ENCODE measurements at places on chromosomes 2 and 18. TPM values are rescaled to one million over a fixed set of nuclear protein-coding genes. Genes with fewer than 3 reads are reported as not detected.

EMX1 gene
- total RNA-seq: 3.8 TPM

CNDP2 gene
- total RNA-seq: 248 TPM

ZNF512 gene
- total RNA-seq: 31.1 TPM

DNA sequence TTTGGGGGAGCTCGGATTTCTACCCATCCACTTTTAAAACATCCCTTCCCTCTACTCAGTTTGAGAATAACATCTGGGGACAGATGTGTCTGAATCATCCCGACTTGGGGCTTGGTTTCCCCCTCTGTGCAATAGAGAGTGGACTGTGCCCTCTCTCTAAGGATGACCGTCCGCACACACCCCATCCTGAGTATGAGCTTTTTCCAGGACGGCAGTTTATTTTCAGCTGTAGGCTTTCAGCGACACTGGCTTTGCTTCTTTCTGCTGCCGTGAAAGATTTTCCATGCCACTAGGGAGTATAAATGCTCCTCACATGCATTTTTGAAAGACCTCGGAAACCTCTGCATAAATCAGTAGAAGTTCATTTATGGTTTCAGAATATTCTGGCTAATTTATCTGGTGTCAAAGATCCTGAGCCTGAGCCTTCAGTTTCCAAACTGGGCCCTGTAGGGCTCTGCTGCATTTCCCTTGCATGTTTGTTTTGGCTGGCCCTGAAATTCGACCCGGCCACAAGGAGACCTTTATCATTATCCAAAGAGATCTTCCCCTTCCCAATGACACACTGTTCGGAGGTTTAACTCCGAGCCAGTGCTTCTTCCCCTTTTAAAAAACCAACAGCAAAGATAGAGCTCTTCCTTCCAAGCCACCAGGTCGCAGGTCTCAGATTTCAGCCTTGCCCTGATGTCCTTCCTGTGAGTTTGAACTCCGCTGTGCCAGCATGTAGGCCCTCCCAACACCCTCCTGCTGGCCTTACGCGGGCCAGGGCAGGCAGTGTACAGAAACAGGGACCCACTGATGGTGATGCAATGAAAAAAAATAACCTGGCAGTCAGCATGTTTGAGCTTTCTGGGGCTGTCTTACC, 53.3 kb downstream of the FECH start:
- H3K4me1 ChIP-seq: peaks cover 31% of the 10 kb centered on the region
- no peaks in the 10 kb centered on the region for H3K36me3 ChIP-seq
- DNase-seq: peak; percentile 33
- peak overlapping the region; percentile 97 for H3K27ac ChIP-seq
- no peak overlapping the region for H3K4me3 ChIP-seq

ASTL gene
- 0.79 TPM for total RNA-seq

DNA sequence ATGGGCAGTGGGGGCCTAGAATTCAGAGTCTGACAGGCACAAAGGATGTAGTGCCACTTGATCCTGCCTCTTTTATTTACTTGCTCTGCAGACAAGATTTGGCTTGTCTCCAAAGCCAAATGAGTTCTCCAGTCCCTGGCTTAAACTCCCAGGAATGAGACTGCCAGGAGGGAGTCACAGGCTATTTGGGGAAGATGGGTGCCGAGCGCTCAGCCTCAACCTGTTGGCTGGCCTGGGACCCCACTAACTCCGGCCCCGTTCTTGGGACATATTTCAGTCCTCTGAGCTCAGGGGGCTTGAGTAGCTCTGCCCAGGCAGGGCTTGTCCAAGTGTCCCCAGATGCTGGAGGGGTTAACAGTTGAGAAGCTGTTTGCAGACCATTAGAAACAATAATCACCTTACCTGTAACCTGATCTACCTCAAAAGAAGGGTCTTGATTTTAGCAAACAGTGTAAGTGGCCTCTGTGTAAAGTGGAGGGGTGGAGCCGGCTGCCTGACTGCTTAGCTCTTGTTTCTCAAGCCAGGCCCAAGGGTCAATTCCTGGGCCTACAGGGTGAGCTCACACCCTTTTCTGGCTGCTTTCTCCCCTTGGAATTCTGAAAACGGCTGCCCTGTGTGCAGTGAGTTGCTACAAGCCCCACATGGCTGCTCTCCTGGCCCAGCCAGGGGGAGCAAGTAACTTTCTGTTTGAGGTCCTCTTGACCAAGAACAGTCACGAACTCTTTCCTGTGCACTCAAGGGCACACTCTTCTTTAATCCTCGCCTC, 27.1 kb upstream of the FZD5 start:
- H3K27me3 ChIP-seq: peaks cover 3% of the 10 kb centered on the region
- peak overlapping the region; percentile 98 for H3K27ac ChIP-seq
- H3K4me1 ChIP-seq: peaks cover 37% of the 10 kb centered on the region
- peak; percentile 53 for DNase-seq
- H3K36me3 ChIP-seq: no peaks in the 10 kb centered on the region
- H3K4me3 ChIP-seq: no peak overlapping the region

GRCh38 chr2:182077448-182078142, 91.9 kb downstream of the PPP1R1C start:
- no peaks in the 10 kb centered on the region for H3K27me3 ChIP-seq
- H3K4me3 ChIP-seq: no peak overlapping the region
- peak; percentile 14 for DNase-seq
- H3K36me3 ChIP-seq: no peaks in the 10 kb centered on the region

DNA sequence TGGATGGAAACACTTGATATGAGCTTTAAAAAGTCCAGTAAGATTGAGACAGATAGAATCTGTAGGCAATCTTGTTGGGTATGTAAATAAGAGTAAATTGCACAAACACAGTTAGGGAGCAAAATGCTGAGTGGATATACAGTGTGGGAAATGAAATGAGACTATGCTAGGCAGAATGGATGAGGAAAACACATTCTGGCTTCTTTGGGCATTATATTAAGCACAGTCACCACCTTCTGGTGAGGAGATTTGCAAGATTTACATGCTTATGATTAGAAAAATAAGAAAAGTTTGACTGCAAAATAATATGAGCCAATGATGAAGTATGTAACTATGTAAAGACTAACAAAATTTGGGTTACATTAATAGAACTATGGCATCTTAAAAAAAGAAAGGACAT, 2165.0 kb upstream of the CELF4 start:
- H3K27me3 ChIP-seq: no peaks in the 10 kb centered on the region
- H3K27ac ChIP-seq: no peak overlapping the region
- DNase-seq: no peak
- H3K4me1 ChIP-seq: peaks cover 26% of the 10 kb centered on the region

DNA sequence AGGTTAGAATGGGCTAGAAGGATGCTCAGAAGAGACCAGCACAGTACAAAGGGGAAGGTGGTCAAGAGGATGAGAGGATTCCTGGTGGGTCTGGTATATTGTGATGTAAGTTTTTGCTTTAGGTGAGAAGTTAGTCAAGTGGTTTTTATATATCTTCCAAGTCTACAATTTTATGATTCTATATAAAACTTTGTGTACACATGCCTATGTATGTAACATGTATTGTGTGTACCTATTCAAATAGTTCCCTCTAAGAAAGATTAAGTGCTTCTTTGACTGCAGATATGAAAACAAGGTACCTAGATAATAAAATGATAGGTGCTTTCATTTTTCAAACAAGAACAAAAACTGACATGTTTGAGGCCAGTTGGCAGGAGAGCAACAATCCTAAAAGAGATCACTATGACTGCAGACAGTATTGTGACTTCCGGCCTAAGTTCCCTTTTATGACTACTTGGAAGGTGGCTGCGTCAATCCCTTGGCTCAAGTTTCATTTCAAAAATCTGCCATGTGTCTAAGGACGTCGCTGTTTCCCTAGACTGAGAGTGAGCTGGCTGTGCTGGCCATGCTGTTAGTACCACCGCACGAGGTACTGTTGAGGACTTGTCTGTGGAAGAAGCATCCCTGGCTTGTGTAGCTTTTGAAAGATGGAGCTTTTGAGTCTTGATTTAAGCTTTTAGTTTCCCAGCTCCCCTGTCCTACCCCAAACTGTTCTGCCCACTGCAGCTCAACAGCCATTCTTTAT, 123.1 kb downstream of the PRPF40A start:
- peaks cover 9% of the 10 kb centered on the region for H3K4me1 ChIP-seq
- no peak overlapping the region for H3K27ac ChIP-seq
- no peak for DNase-seq
- H3K27me3 ChIP-seq: no peaks in the 10 kb centered on the region

GRCh38 chr2:163878718-163879117, 142.9 kb upstream of the FIGN start:
- H3K27ac ChIP-seq: no peak overlapping the region
- DNase-seq: peak; percentile 70
- H3K27me3 ChIP-seq: no peaks in the 10 kb centered on the region
- peaks cover 6% of the 10 kb centered on the region for H3K4me1 ChIP-seq
- H3K4me3 ChIP-seq: no peak overlapping the region

DNA sequence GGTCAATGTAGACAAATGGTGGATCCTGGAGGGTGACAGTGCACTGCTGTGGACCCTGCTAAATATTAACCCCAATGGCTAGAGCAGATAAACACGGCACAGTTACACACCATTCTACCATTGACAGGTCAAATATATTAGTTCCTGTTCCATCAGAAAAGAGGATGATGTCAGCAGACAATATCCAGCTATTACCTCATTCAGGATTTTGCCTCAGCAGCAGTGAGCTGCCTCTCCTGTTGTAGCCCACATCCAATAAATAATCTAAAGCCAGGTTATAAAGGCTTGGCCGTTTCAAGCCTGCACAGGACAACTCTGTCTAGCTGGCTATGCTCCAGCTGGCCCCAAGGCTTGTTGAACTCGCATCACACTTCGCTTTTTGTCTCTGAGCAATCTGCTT, 31.6 kb upstream of the NETO1 start:
- no peak overlapping the region for H3K27ac ChIP-seq
- no peak for DNase-seq
- H3K4me1 ChIP-seq: no peaks in the 10 kb centered on the region

CDK15 gene
- not detected for total RNA-seq

WNT6 gene
- not detected for total RNA-seq
